Cerebellar nuclear complex (tissue), 1 donor: ENCODE measurements at places on chromosomes 1 and 21.

GRCh38 chr1:41545996-41546832 lies 61.7 kb upstream of the EDN2 start:
- DNase-seq: no peak

DNA sequence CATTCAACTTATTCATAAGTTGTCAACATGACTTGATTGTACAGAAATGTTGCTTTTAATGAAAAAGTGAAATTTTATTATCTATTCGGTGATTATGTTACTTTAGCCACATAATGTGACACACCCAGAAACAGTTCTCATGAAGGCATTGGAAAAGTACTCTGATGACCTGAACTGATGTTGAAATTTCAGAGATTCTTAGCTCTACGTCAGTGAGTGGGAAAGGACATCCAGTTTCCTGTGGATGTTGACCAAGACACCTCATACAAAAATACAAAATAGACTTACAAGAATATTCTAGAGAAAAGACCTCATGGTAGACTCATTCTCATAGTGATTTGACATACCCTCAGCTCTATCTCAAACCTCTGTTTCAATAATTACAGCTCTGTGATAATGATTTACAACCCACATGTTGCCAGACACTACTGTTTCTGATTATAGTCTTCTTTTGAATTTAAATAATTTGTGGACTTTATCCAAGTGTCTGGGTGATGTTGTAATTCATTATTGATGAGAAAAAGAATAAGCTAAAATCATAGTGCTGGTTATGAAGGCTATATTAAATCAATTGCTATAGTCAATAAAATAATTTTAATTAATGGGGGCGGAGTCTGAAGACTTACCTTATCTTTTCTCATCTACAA lies 37.3 kb downstream of the KCNK2 start:
- DNase-seq: no peak

GRCh38 chr1:71438626-71439025 lies 357.8 kb upstream of the ZRANB2 start:
- DNase-seq: no peak

DNA sequence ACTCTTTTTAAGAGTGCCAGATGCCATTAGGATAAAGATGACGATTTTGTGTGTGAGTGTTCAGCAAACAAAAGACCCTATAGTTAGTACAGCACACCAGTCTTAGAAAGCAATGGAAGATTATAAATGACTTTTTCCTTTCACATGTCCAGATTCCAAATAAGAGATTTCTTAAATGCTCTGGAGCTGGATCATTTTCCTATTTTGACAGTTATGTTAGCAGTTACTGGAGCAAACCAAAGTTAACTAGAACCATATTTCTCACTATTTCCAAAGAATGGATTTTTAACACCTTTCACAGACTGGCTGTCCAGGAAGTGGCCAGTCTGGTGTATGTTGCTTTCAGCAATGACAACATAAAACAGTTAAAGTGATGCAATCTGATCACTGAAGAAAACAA lies 905.8 kb upstream of the ADGRL2 start:
- no peak for DNase-seq

DNA sequence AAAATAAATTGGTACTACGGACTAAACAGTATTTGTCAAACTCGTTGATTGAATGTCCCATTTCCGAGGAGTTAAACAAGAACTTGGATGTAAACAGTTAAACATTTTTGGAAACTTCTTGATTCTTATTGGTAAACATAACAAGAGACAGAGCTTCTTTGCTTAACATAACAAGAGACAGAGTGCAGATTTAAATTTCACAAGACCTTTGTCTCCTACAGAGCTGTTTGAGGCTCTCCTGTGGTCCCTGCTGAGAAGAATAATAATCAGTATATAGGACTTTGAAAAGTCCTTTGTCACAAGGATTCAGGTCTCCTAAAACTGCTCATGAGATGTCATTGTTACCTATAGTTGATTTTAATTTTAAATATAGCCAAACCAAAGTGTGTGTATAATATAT lies 170.6 kb upstream of the C21orf91 start:
- no peak for DNase-seq

DNA sequence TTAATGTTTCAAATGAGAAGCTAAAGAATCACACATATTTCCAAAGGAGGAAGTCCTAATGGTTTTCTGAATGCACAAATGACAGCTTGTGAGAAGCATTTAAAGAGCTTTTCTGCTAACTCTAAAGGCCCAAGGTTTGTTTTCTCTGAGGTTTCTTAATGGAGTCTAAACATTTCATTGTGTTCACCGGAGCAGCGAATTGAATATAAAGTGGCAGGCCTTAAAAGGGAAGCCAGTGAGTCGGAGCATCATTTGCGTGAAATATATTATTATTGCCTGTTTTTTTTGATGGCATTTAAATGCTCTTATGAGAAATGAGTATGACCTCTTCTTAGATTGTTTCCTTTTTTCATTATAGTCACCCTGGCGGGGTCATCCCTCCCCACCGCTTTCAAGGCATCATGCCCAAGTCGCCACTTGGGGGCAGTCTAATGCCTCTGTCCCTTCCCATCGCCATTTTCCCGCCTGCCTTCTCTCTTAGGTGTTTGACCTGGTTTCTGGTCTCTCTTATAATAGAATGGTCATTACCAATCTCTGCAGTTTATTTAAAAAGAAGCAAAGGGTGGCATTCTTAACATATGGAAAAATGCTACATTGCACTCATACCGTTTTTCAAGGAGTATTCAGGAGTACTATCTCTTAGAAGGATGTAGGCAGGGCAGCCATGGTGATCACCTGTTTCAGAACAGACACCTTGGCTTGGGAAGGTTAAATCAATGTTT lies 25.3 kb upstream of the OVAAL start:
- DNase-seq: no peak

GRCh38 chr1:7646164-7646563 lies 124.9 kb upstream of the VAMP3 start:
- no peak for DNase-seq
